OCI-M1 (cell line): ENCODE measurements at places on chromosomes 6 and 20.
A peak's percentile ranks its signal among the peaks of the same experiment; 100 is the strongest.

- no peak for DNase-seq
Measured at GRCh38 chr20:24617080-24617432, 147.6 kb downstream of the SYNDIG1 start.

DNA sequence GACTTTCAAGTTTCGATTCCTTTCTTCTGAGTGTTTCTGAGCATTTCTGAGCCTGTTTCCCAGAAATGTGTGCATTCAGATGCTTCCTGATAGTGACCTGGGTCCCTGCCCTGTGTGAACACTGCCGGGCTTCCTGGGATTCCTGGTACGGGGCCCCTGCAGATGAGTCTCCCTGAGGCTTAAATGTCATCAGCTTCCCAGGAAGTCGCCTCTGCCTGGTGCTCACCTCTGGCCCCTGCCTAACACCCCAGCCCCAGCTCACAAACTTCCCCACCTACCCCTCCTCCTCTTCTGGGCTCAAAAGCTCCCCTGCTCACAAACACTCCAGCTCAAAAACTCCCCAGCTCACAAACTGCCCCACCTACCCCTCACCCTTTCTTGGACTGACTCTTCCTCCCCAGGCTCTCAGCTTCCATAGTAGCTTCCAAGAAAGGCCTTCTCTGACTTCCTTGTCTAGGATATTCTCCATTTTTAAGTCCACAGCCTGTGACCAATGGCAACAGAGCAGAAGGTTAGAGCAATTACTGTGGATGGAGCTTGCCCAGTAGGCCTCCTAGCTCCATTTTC lies 42.0 kb downstream of the TGM2 start:
- DNase-seq, result peak; percentile 88

- DNase-seq, result peak; percentile 42
Measured at GRCh38 chr6:93751969-93752368, 332.6 kb upstream of the EPHA7 start.

GRCh38 chr6:52195886-52196285 lies 9.7 kb downstream of the IL17A start:
- DNase-seq, result no peak

DNA sequence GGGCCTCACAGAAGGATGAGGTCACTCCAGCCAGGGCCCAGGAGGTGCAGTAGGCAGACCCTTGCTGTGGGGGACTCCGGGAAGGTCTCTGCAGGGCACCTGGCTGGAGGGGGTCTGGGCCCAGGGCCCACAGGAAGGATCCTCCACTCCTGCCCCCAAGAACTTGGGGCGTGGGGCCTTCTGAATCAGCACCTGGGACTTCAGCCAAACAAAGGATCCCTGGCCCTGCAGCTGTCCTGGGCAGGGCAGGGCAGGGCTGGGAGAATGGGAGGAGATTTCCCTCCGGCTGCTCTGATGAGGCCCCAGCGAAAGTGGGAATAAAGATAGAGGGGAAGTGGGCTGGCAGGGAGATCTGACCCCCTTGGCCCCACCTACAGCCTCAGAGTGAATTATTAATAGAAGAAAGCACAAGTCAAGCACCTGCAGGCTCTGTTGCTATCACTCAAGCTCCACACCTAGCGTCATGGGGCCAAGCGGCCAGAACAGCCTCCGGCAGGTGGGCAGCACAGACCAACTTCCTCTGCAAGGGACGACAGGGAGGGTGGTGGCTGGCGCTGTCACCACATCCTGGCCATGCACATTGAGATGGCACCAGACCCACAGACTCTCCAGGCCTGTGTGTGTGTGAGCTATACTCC lies 61.6 kb upstream of the MRPS10 start:
- no peak for DNase-seq

DNA sequence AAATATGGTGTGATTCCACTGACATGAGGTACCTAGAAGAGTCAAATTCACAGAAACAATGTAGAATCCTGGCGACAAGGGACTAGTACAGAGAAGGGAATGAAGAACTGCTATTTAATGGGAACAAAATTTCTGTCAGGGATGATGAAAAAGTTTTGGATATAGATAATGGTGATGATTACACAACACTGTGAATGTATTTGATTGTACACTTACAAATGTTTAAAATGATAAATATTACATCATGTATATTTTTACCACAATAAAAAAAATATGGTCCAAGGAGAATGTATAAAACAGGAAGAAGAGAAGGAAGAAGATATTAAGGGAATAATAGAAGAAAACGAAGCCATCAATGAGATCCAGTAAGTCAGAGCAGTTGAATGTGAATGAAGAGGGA lies 8.4 kb upstream of the E2F3 start:
- no peak for DNase-seq

- no peak for DNase-seq
Measured at GRCh38 chr6:6384520-6384919, 64.1 kb upstream of the F13A1 start.

DNA sequence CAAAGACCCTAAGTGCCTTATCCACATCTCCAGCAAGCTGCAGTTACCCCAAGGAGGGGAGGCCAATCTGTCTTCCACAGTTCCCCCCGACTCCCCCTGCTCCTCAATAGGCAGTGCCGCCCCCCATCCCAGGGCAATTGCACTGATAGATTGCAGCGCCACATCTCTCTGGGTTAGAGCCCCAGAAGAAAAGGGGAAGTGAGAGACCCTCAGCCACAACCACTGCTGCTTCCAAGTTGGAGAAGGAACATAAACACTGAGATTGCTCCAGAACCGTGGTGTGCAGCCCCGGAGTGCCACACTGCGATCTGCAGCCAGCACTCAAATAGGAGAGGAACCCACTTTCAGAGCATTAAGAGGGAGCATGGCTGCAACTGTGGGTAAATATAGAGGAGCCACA lies 101.5 kb downstream of the RWDD2A start:
- DNase-seq, result no peak

DNA sequence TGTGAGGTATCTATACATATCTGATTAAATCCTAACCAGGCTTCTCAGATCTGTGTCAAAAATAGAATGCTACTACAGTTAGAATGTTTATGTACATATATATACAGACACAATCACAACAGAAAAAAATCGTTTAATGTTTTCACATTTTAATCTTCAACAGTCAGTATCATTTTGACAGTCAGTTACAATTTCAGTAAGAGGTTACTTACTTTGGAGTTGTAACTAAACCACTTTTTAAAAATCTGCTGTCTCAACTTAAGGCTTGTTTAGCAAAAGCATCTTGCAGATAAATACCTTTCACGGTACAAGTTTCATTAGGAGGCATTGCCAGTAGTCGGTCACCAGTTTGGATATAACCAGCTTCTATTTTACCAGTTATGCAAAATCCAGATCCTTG lies 32.3 kb upstream of the ALDH8A1 start:
- DNase-seq, result peak; percentile 46

- peak; percentile 54 for DNase-seq
Measured at GRCh38 chr20:1757072-1757471, 99.5 kb upstream of the SIRPG start.

- no peak for DNase-seq
Measured at GRCh38 chr6:6635291-6635690, 46.8 kb downstream of the LY86 start.
